ENCODE measurements at places on chromosomes 7 and 10.
A peak's percentile ranks its signal among the peaks of the same experiment; 100 is the strongest.

DNA sequence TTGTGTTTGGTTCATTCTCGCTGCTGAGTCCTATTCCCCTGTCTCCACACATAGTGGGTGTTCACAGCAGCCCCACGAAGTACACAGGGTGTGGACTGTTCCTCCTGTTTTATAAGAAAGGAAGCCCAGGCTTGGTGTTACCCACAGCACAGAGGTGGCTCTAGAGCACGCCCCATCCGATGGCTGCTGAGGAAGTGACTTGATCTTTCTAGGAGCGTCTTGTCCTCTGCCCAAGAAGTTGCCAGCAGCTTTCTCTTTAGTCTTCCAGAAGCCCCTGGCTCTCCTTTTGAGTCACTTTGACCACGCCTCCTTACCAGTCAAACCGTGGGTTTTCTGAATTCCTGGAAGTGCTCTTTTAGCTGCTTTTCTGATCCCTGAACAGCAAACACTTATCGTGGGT lies 94.0 kb downstream of the GRK5 start:
- DNase-seq: no peak

GRCh38 chr10:99593312-99593711 lies 26.9 kb downstream of the SLC25A28 start:
- no peak for DNase-seq

- DNase-seq: no peak
Measured at GRCh38 chr10:3069876-3070275, 2.5 kb downstream of the PFKP start.

- DNase-seq: peak; percentile 16
Measured at GRCh38 chr7:124764847-124765400, 668 bp downstream of the GPR37 start.

DNA sequence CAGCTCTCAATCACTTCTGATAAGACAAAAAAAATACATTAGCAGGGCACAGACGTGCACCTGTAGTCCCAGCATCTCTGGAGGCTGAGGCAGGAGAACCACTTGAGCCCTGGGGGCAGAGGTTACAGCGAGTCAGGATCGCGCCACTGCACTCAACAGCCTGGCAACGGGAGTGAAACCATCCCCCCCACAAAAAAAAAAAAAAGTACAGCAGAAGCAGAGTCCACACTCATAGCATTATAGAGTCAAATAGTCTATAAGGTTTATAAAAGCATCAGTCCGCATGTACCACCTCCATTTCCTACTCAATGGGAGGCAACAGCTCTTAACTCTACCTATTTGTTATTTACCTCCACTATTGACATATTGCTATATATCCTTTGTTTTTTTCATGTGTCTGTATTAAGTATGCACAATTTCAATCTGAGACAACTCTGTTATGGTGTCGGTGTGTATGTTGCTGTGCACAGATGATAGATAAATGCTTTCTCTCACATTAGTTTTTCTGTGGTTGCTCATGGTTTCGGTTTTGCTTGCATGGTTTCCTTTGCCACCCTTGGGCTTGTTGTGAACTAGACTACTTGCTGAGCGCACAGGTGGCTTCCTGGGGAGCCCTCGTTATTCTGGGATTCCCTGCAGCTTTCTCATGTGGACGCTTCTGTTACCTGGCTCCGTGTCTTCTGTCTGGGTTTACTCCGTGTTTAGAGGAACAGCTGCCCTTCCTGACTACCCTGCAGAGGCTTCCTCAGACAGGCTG lies 40.4 kb downstream of the PROSER2 start:
- no peak for DNase-seq

GRCh38 chr7:51666266-51666665 lies 349.7 kb upstream of the COBL start:
- DNase-seq: no peak

DNA sequence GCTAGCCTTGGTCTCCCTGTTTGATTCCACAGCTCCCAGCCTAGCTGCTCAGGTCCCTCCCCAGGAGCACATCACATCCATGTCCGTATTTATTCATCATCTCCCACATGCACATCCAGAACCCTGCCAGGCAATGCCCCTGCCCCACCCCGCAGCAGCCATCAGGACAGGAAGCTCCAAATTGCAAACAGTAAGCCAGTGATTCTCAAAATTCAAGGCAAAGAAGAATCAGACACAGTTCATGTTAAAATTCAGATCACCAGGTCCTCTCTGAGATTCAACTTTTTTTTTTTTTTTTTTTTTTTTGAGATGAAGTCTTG lies 17.7 kb downstream of the LRRC20 start:
- no peak for DNase-seq

DNA sequence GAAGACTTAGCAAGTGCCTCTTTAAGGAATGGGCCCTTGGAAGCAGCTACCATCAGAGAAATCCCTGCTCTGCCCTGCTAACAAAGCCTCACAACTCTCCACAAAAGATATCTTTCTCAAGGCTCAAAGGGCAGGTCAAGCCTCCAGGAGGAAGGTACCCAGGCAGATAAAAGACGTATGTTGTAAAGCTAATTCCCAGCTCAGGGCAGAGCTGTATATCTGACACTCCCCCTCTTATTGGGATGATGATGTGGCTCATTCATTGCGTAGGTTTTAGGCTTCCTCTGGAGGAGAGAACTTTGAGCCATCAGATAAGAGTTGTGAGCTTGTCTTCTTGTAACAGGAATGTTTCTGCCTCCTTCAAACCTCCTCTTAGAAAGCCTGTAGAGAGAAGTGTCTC lies 145.4 kb downstream of the CALN1 start:
- DNase-seq: no peak

- DNase-seq: peak; percentile 37
Measured at GRCh38 chr7:24401628-24402593, 117.9 kb downstream of the NPY start.

GRCh38 chr10:15627617-15628196 lies 92.0 kb downstream of the ITGA8 start:
- DNase-seq: no peak

DNA sequence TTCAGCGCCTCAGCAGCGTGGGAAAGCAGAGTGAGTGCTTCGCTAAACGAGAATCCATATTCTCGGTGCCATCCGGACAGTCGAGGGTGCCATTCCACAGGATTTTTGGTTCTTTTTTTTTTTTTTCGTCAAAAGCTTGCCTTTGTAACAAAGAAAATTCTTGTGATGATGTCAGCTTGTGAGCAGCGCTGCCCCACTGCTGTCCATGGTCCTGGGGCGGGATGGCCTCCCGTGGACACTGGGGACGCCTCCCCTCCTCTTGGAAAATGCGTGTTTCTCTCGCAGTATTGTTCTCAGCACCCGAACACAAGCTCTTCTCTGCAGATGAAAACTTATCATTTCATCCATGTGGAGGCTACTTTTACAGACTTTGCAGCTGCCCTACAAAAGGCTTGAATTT lies 477.4 kb downstream of the TCERG1L start:
- DNase-seq: no peak

DNA sequence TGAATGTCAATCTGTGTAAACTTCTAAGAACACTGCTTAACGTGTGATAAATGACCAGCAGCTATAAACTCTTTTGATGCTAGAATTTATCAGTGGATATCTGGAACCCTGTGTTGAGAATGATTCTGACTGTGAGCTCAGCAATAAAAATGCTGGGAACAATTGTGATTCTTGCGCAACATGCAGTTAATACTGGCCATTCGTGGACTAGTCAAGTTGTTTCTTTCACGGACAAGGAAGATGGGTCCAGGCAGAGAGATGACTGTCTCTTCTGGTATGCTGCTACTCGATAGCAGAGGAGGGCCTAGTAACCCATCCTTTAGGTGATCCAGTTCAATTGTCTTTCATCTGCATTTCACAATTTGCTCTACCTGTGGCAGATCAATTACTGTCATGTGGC lies 394.8 kb upstream of the IGFBP3 start:
- no peak for DNase-seq

GRCh38 chr7:128841921-128842673 lies 11.9 kb downstream of the FLNC start:
- DNase-seq: no peak

DNA sequence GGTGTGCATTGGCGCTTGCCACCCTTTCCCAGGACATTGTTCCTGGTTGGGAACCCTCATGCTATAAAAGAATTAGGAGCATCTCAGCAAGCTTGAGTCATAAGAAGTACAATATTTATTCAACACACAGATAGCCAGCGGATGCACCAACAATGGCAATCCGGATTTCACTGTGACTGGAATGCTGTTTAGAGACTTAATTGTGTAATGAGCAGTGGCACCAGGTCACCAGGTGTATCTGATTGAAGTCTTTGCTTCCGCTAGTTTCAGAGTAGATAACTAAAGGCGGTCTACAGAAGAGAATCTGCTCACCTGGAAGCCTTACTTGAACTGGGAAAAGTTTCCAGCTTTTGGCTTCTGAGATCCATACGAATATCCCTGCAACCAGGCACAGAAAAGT lies 772.3 kb upstream of the GHITM start:
- no peak for DNase-seq

GRCh38 chr7:27767374-27767773 lies 27.4 kb downstream of the TAX1BP1 start:
- DNase-seq: no peak

DNA sequence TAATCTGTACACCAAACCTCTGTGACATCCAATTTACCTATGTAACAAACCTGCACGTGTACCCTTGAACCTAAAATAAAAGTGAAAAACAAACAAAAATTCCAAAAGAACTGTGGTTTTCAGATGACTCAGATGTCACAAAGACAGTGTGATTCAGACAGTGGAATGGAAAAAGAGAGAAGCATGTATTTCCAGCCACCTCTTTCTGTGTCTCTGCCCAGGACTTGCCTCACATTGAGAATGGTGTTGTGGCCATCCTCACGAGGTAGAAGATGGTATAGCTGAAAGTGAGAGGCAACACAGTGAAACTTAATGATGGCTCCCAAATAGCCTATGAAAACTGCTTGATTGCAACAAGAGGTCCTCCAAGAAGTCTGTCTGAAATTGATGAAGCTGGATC lies 78.0 kb downstream of the ARL5B start:
- DNase-seq: no peak

DNA sequence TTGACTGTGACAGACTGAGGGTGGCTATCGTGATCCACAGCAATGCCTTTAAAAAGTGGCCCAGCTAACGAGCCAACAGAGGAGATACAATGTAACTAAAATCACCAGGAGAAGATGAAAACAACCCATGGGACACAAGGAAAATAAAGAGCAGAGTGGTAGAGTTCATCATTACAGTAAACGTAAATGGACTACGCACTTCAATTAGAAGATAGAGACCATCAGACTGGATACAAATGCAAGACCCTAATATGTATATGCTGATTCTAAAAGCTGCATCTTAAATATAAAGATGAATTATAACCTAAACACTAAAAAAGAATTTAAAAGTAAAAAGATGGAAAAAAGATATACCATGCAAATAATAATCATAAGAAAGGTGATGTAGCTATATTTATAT lies 6.6 kb upstream of the STK32C start:
- no peak for DNase-seq

DNA sequence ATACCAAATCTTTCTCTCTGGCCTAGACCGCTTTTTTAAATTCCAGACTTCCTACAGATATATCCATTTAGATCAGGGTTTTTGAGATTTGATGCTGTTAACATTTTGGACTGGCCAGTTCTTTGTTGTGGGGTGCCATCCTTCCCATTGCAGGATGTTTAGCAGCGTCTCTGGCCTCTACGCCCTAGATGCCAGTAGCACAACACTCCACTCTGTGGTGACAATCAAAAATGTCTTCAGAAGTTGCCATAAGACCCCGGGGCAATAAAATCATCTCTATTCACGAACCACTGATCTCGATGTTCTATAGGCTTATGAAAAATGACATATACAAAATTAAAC lies 46.3 kb downstream of the HDAC9 start:
- DNase-seq: no peak

DNA sequence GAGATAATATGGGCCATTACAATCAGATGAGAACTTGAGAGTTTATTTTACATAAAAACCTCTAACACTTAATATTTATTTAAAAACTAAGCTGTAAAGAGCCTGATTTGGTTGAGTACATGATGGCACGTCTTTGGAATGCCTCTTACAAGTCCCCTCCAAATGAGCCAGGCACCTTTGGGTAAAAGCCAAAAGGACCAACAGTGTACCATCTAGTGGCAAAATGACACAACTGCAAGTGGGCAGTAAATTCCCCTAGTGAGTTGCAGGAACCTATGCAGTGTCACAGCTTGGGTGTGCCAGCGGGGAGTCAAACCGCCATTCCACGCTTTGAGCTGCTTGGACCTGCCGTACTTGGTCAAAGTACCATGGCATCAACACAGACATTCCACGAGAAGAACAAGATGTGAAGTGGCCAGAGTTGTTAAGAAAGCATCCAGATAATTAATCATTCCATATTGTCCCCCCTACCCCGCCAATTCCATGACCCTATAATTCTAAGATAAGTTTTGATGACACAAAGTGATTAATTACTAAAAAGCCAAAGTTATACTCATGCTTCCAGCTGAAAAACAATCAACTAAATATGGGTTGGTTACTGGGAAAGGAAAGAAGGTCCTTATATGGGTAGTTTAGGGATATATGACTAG lies 115.2 kb downstream of the SORBS1 start:
- no peak for DNase-seq

DNA sequence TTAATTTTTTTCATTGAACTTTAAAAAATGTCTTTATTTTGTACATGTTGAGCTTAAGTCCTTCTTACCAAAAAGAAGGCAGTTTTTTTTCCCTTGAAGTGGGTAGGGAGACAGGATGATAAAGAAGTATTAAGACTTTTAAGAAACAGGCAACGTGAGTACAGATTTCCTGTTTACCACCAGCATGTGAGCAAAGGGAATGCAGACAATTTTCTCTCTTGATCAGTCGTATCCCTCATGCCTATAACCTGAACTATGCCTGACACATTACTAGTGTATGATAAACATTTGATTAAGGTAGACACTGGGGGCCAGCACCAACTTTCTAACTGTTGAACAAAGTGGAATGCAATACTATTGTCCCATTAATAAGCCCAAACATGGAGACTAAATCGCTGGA lies 8.8 kb upstream of the OR2A2 start:
- no peak for DNase-seq

DNA sequence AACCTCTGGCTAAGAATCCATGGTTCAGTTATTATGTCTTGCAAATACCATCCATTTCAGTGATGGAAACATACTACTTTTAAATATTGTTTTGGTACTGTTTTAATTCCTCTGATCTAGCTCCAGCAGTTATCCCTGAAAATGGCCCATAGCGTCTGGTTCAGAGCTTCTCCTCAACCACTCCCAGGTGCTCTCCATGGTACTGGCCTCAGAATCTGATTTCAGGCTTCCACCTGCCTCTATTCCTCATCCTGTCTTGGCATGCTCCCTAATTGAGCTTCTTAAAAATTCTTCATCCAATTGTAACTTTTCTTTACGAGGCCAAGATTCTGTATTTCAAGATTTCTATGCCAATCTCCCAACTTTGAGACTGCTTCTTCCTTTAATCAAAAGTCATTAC lies 236.3 kb downstream of the HTR7 start:
- no peak for DNase-seq

All from NCI-H748 treated with DMSO at 0.1 percent for 48 hours (cell line).